Stimulated activated naive CD4-positive, alpha-beta T cell (primary cell): ENCODE measurements at places on chromosomes 7 and 10.
A peak's percentile ranks its signal among the peaks of the same experiment; 100 is the strongest.

DNA sequence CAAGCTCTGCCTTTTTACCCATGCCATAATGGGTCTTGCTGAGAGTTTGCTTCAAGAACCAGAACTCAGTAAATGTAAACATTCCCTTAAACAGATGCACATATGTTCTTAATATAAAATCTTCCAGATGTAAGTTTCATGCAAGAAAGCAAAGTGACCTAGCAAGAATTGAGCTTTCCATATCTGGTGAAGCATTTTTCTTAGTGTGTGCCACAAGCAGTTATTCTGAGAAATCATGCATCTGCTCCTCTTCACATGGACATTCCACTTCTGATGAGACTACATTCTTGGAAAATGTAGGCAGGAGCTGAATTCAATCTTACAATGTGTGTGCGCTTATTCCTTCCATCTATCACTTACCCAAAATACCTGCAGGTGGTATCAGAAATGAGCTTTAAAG, 227.8 kb upstream of the LRRTM3 start:
- DNase-seq, result no peak

- no peak for DNase-seq
Observed at GRCh38 chr10:5361966-5362365, 2.8 kb upstream of the UCN3 start.

- no peak for DNase-seq
Observed at GRCh38 chr10:48469516-48470020, 135.3 kb downstream of the ARHGAP22 start.

DNA sequence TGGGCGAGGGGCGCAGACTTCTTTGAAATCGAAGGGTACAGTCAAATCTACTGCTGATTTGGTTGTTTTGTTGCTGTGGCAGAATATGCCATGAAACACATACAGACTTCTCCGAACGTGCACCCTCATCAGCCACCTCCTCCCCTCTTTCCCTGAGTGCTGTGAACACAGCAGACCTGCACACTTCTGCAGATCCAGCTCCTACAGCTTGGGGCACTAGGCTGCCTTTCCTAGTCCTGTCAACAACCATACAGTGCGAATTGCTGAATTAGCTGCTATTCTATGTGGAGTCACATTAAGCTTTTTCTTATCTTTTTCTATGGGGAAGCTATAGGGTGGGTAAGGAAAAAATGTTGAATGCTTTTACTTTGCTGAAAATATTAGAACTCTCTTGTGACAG, 57.5 kb downstream of the COL17A1 start:
- no peak for DNase-seq

- no peak for DNase-seq
Observed at GRCh38 chr10:71267508-71268240, 51.4 kb upstream of the SLC29A3 start.

- no peak for DNase-seq
Observed at GRCh38 chr7:50481867-50482266, 31.7 kb upstream of the FIGNL1 start.

GRCh38 chr7:37510043-37510634, 61.5 kb upstream of the ELMO1 start:
- DNase-seq, result no peak

DNA sequence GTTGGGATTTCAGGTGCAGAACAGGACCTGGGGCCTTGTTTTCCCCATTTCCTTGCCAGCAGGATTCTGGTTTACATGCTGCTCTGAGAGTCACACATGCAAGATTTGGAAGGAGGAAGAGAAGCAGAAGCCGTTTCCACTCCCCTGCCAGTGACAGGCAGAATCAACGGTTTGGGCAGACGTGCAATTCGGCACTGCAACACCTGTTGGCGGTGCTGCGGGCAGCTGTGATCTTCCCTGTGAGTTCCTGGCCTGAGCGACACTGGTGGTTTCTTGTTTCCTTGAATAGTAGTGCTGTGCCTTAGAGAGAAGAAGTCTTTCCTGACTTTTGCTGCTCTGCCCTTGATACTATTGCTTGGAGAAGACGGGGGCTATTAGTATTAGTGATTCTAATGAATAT, 1126.2 kb downstream of the TYW1 start:
- DNase-seq, result no peak

- DNase-seq, result no peak
Observed at GRCh38 chr10:30763918-30764317, 134.4 kb upstream of the LYZL2 start.

DNA sequence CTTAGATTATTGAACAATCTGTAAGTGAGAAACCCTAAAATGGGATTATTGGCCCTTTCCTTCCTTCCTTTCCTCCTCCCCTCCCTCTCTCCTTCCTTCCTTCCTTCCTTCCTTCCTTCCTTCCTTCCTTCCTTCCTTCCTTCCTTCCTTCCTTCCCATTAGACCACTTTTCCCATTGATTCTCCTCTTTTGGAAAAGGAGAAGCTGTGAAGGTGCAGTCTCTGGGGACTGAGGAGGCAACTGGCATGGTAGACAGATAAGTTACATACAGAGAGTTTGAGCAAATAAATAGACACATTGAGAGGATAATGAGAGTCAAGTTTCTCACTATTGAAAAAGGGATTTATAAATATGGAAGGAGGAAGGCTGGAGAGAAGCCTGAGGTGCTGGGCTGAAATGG, 45.0 kb upstream of the CCDC7 start:
- DNase-seq, result no peak

GRCh38 chr7:150994141-150994837, 3.5 kb downstream of the NOS3 start:
- DNase-seq, result no peak

DNA sequence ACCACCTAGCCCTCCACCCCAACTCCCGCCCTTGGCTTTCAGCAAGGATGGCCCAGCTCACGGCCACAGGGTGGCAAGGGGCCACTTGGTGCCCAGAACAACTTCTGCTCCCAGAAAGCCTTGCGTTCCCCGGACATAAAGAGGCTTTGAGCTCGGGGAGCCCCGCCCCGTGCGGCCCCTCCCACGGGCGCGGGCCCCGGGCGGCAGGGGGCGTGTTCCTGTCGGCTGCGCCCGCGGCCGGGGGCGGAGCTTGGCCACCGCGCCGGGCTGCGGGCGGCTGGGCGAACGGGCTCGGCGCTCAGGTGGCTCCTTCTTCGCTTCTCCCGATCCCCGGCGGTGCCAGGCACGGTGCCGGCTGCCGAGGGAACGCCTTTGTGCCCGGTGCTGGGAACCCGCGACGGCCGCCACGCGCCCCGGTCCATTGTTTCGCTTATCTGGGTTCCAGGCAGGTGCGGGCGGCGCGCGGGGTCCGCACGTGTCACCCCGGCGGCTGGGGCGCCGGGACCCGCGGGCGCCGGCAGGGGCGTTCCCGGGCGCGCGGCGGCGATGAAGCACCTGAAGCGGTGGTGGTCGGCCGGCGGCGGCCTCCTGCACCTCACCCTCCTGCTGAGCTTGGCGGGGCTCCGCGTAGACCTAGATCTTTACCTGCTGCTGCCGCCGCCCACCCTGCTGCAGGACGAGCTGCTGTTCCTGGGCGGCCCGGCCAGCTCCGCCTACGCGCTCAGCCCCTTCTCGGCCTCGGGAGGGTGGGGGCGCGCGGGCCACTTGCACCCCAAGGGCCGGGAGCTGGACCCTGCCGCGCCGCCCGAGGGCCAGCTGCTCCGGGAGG, at the start of gene NFE2L3:
Gene NFE2L3 (plus strand): TSS at position 246 of the 829 bp plus-strand sequence. CDS start 301 bp downstream, at position 547.
- peak; percentile 71 for DNase-seq

GRCh38 chr10:93142534-93142933, 68.8 kb downstream of the CYP26A1 start:
- no peak for DNase-seq

DNA sequence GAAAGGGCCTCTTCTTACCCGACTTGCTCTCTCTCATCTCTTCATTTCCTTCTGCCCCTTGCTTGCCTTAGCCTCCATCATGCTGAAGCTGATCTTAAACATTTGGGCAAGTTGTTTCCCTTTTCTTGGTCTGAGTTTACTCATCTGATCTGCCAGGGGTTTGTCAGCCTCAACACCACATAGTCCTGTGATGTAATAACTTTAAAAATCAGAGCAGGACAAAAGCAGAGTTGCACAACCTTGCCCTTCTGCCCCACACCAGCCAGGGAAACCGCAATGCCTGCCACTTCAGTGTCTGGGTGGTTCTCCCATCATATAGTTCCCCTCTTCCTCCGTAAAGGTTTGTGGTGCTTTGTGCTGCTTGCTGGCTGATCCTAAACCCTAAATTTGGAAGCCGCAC, 9.9 kb upstream of the LIPM start:
- no peak for DNase-seq

- DNase-seq, result no peak
Observed at GRCh38 chr10:118818621-118819221, 64.0 kb upstream of the CACUL1 start.

GRCh38 chr7:78516450-78516849, 717.9 kb downstream of the PHTF2 start:
- no peak for DNase-seq
